ENCODE measurements at places on chromosomes 1 and 21.

- DNase-seq: no peak
Measured at GRCh38 chr1:14396100-14396499, 202.4 kb upstream of the KAZN start.

- DNase-seq: no peak
Measured at GRCh38 chr1:68955424-68955823, 458.5 kb upstream of the DEPDC1 start.

- DNase-seq: no peak
Measured at GRCh38 chr1:235613602-235614001, 36.0 kb downstream of the GNG4 start.

- DNase-seq: no peak
Measured at GRCh38 chr1:172149346-172149745, 271.1 kb upstream of the C1orf105 start.

DNA sequence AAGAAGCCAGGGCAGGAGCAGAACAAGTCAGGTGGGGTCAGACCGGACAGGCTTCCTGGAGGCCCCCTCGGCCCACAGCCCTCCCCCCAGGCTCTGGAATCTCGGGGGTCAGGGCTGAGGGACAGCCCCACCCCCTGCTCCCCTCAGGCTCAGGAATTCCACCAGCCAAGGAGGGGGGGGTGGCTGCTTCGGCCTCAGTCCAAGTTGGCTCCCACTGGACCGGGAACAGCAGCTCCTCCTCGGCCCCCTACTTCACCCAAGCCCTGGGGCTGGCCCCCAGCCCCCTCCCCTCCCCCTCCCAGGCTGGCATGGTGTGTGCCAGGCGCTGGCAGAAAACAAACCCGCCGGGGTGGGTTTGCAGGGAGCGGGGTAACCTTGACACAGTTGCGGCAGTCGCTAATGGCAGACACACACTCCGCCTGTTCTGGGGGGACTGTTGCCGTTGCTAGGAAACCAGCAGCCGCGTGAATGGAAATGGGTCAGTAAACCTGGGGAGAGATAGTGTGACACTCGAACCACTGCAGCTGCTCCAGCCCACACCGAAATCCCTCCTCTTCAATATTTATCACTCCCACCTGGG, 32.4 kb downstream of the AHDC1 start:
- DNase-seq: no peak

- DNase-seq: no peak
Measured at GRCh38 chr1:4960336-4960735, 305.9 kb downstream of the AJAP1 start.

- DNase-seq: no peak
Measured at GRCh38 chr1:52970149-52970548, 43.1 kb downstream of the SCP2 start.

DNA sequence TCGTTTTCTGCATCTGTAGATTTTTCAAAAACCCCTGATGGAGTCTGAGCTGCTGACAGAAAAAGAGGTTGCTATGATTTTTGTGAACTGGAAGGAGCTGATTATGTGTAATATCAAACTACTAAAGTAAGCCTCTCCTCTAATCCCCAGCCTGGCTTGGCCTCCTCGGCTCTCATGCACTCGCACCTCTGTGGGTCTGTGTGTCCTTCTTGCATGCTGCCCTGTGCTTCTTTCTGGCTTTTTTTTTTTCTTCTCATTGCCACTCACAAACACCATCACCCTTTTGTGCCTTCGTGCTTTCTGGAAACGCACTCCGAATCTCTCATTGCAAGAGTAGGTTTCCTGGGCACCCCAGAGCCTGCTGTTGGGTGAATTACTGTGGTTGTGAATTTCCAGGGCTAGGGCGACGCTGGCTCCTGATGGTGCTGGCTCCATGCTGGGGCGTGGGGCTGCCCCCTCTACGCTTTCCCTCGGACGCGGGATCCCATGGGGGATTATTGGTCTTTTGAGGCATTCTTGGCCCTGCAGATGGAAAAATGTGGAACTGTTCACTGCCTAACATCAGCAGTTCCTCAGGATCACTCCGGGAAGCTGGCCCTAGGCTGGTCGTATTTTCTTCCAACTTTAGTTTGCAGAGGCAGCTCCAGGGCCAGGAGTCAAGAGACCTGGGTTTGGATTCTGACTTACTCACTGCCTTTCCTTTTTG, 56.8 kb downstream of the ATP5PO start:
- DNase-seq: no peak

- no peak for DNase-seq
Measured at GRCh38 chr1:35763201-35763600, 6.6 kb downstream of the CLSPN start.

DNA sequence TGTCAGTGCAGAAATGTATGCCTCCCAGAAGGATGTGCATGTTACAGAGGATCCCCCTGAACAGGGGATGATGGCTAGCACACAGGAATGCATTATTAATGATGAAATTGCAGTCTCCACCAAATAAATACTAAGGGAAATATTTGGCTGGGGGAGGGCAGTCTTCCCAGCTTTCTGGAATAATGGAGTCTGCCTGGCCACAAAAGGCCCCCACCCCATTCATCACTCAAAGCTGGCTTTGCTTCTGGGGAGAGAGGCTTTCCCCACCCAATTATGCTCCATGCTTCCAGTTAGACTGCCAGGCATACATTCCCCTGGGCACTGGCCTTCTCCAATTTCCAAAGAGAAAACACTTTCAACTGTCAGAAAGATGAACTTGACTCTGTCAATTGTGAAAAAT, 302.7 kb downstream of the SIPA1L2 start:
- no peak for DNase-seq

DNA sequence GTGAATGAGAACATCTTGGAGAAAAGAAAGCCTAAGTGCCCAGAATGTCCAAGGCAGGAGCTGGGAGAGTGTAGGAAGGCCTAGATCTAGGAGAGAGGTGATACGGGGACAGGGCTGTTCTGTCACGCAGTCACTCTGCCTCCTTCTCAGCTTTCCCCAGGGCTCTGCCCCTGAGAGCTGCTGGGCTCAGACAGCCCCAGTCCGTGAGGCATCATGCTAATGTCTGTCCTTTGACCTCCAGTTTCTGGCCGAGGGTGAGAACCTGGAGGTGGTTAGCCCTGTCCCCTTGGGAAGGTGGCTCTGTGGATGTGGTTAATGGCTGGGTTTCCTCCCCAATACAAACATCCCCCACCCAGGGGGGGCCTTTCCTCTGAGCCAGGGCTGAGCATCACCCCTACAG, 63.2 kb downstream of the FAM163A start:
- DNase-seq: no peak

DNA sequence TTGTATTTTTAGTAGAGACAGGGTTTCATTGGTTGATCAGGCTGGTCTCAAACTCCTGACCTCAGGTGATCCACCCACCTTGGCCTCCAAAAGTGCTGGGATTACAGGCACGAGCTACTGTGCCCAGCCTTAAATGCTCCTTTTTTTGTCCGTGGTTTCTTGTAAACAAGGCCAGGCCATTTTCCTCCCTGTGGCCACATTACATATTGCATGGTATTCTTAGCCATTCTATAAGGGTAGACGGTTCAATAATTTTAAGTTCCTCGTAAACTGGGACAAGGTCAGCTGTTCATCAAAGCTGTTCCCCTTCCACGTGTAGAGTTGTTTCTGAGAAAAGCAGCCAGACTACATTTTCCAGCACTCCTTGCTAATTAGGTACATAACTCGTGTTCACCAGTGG, 10.3 kb upstream of the LUZP1 start:
- no peak for DNase-seq

DNA sequence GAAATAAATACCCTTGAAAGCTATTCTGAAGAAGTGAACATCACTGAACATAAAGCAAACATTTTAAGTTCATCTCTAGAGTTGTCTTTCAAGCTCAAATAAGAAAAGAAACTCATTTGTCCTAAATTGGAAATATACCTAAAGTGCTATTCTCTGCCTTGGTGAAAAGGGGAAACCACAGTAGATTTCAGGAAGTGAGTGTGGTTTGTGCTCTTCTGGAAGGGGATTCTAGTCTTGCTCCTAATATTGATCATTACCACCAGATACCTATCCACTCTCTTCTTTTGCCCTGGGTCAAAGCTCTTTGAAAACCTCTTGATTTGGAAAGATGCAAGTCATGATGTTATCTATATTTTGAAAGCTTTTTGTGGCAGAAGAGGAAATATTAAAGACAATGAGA, 798.1 kb downstream of the ADGRL2 start:
- no peak for DNase-seq

DNA sequence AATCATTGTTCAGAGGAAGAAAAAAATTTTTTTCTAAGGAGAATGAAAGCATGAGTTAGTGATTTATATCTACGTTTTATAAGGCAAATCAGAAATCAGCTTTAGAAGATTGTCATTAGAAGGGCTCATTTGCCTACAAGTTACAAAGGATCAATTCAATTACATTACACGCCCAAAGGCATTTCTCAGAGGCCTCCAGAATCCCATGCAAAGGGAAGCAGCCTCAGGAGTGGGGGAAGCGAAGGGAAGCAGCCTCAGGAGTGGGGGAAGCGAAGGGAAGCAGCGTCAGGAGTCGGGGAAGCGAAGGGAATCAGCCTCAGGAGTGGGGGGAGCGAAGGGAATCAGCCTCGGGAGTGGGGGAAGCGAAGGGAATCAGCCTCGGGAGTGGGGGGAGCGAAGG, 206.2 kb downstream of the GREM2 start:
- no peak for DNase-seq

DNA sequence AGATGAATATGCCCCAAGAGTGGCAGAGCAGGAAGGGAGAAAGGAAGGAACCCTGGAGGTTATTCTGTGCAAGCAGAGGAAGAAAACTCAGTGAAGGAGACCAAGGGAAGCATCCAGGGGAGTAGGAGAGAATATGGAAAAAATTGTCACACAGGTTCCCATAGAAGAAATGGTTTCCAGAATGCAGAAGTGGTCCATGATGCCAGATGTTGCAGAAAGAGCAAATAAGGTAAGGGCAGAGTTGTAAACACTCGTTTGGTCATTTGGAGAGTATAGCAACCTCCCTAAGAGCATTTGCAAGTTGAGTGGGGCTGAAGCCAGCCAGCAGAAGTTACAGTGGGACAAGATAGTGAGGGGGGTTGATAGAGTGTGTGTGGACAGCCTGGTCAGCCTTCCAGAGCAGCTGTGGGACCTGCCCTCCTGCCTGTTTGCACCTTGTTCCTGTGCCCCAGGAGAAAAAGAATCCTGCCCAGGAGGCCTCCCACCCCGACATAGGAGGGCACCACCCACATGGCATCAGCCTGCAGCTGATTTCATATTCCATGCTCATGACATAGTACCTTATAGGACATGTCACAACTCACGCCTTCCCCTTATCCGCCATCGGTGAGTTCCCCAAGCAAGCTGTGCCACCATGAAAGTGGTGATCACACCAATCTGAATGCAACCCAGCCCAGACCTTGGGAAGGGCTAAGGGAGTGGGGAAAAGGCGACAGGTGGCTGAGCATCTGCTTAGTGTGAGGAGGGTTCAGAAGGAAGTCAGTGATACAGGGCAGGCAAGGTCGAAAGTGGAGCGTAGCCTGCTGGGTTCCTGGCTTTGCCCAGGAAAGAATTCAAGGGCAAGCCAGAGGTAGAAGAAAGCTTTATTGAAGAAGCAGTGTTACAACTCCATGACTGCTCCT, 8.2 kb upstream of the NEK2 start:
- no peak for DNase-seq

GRCh38 chr21:15066123-15066575, 1.3 kb upstream of the NRIP1 start:
- no peak for DNase-seq

DNA sequence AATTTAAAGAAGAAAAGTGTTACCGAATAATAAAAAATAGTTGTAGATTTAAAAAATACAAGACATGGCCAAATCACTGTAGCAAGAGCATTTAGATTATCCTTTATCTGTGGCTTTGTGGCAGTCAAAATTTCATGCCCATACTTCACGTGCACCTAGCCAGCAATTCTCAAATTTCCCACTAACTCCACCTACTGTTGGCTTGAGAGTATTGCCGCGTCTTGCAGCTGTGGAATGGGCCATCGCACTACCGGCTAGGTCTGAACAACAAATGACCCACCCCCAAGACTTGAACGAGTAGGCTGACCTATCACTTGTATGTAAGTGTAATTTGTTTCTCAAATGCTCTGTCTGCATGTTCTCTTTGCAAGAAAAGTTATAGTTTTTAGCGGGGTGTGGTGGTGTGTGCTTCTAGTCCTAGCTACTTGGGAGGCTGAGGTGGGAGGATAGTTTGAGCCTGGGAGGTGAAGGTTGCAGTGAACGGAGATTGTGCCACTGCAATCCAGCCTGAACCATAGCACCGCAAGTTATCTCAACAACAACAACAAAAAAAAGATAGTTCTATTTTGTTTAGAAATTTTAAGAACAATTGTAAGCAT, 4.1 kb downstream of the KRTAP13-4 start:
- no peak for DNase-seq

DNA sequence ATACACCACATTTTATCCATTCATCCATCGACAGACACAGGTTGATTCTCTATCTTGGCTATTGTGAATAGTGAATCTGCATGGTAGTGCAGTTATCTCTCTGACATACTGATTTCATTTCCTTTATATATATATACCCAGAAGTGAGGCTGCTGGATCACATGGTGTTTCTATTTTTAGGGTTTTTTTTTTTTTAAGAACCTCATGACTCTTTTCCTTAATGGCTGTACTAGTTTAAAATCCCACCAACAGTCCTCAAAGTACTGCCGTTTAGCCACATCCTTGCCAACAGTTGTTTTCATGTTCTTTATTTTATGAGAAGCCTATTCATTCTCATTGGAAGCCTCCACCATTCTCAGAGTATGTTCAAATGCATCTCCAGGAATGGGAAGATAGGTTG, 258.7 kb upstream of the SNX7 start:
- DNase-seq: no peak

GRCh38 chr1:155086128-155086741, 7.6 kb downstream of the EFNA3 start:
- peak; percentile 90 for DNase-seq

DNA sequence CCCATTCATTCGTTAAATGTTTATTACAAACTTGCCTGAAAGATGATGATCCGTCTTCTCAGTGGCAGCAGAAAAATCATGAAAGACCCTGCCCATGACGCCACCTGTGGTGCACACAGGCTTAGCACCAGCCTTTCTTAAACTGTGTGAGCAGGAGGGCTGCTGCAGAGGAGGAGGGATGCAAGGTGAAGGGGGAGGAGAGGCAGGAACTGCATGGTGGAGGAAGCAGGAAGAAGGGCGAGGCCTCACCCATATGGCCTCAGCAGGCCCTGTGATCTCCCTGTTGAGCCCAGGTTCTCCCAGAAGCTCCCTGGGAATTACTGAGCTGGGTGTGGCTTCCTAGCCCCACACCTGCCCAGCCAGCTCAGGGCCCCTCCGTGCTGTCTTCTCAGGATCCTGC, 25.0 kb upstream of the RD3 start:
- DNase-seq: no peak

- no peak for DNase-seq
Measured at GRCh38 chr1:160363951-160364735, 2.7 kb upstream of the NHLH1 start.

- DNase-seq: no peak
Measured at GRCh38 chr1:58580186-58580585, 3.1 kb upstream of the TACSTD2 start.

GRCh38 chr1:206457408-206458120, 12.7 kb upstream of the IKBKE start:
- no peak for DNase-seq

DNA sequence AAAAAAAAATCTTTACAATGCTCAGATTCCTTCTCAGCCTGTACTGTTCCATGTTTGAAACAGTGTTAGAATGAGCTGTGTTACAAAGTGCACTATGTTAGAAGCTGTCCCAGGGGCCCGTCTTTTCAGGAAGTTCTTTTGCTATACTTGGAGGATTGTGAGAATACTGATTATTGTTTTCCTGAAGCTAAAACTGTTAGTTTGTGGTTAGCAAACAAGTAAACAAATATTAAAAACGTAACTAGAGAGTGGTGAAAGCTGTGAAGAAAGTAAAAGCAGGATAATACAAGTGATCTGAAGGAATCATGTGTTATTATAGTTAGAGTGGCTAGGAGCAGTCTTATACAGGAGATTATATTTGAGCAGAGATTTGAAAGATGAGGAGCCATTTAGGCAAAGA, 35.6 kb downstream of the CAMSAP2 start:
- no peak for DNase-seq

All from activated T-cell treated with anti-CD3 and anti-CD28 coated beads, Interleukin-2, amount 50 U/mL, for 24 hours (primary cell).